Cortex of kidney (tissue), 1 donor: ENCODE measurements at places on chromosomes 2 and 18.

- DNase-seq, result no peak
Measured at GRCh38 chr2:160494201-160494644, 616 bp upstream of the RBMS1 start.

DNA sequence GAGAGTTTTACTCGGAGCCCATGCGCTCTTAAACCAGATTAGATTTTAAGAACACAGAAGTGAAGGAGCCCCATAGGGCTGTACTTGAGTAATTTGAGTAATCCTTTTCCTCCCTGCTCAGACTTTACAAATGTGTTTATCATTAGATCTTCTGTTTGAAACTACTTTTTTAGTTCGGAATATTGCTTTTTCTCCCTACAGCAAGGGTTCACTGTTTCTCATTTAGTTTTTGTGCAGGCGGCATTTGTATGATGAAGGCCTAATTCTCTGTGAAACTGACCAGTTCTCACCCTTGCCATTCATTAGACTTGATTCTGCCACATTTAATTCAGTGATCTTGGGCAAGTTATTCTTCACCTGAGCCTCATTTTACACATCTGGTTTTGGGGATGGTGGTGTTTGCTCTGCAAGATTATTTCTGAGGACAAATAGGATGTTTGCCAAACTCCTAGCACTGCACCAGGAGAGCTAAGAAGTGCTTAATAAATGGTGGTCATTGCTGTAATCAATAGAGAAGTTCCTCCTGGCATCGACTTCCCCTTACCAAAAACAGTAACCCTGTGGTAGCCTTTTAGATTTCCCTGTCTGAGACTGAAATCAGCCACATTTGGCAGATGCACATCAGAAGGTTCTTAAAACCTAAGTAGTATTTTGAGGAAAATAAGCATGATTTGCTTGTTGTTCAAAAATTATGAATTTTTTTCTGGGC is 2.2 kb downstream of the B3GNT2 start:
- no peak for DNase-seq

DNA sequence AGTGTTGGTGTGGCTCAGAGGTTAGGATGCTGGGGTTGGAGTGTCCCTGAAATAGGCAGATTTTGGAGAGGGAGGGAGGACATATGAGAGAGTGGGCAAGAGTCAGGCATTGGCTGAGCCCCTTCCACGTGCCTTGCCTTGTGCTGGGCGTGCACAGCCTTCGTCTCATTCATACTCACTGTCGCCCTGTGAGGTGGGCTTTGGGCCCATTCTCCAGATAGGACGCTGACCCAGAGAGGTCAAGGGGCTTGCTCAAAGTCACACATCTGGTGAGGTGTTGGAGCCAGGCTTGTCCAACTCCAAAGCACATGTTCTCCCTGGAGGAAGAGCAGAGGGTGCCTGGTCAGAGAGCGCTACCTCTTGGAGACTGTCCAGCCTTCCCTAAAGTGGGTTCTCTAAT is 166.8 kb downstream of the DYSF start:
- no peak for DNase-seq

GRCh38 chr18:5469340-5469739 is 74.5 kb downstream of the EPB41L3 start:
- DNase-seq, result no peak

- DNase-seq, result no peak
Measured at GRCh38 chr2:111898703-111899514, 502 bp downstream of the MERTK start.

DNA sequence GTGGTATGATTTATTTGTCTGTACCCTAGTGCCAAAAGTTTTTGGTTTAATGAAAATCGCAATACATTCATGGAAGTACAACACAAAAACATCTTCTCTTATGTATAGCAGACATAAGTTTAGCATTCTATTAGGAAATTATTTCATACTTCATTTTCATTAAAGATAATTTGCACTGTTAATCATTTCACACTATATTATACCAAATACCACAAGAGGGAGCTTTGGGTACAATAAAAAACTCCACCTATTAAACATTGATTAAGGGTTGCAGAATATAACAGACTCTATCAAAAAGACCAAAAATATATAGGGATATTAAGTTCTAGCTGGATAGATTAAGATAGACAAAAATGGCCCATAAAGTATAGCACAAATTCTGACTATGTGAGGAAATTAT is 79.0 kb downstream of the SLC66A3 start:
- no peak for DNase-seq
